Endodermal cell (in vitro differentiated cells): ENCODE measurements at places on chromosomes 12 and 14. TPM values are rescaled to one million over a fixed set of nuclear protein-coding genes. Genes with fewer than 3 reads are reported as not detected.

CIROP gene
- total RNA-seq = 1.4 and 1.6 TPM in 2 replicates

GPRC5A gene
- 1.0 and 1.1 TPM in 2 replicates for total RNA-seq

- H3K27me3 ChIP-seq = no peaks in the 10 kb centered on the region
- peaks cover 10% of the 10 kb centered on the region for H3K36me3 ChIP-seq
Measured at GRCh38 chr14:102620413-102620812, 28.0 kb downstream of the RCOR1 start.

DNA sequence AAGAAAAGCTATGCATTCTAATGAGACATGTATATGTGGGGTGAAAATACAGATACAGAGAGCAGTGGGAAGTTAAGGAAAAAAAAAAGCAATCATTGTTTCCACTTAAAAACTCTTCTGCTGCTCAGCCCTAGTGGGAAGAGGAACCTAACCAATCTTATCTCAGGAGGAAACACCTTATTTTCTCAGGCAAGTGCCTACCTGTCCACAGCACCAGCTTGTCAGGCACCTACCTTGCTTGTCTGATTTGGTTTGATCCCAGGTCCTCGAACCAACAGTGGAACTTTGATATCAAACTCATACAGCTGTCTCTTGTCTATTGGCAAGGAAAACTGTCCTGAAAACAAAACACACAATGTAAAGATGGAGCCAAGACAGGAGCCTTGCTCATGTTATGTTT is 22.4 kb downstream of the GNS start:
- no peak overlapping the region for H3K27ac ChIP-seq
- no peak for DNase-seq
- H3K4me3 ChIP-seq = no peak overlapping the region
- H3K4me1 ChIP-seq = no peaks in the 10 kb centered on the region

- H3K4me1 ChIP-seq = no peaks in the 10 kb centered on the region
- no peaks in the 10 kb centered on the region for H3K36me3 ChIP-seq
- no peak overlapping the region for H3K4me3 ChIP-seq
- peak; percentile 49 for DNase-seq
Measured at GRCh38 chr14:51131516-51131915, 36.6 kb upstream of the TRIM9 start.

- H3K36me3 ChIP-seq = no peaks in the 10 kb centered on the region
- peaks cover 2% of the 10 kb centered on the region for H3K4me1 ChIP-seq
Measured at GRCh38 chr14:96178461-96179321, 25.9 kb upstream of the BDKRB2 start.

TAS2R14 gene
- 1.3 to 2.0 TPM (median 2.0 TPM) in 3 replicates for total RNA-seq
